Aorta (tissue), 5 donors: ENCODE measurements at places on chromosomes 6 and 20. TPM values are rescaled to one million over a fixed set of nuclear protein-coding genes. Genes with fewer than 3 reads are reported as not detected.

Gene ETV7
- 2.2 TPM for total RNA-seq

Gene NKAIN4
- not detected for total RNA-seq

Gene RIPOR2
- 9.7 TPM for total RNA-seq

Gene PPDPF
- total RNA-seq, result 176 TPM

Gene LHFPL5
- total RNA-seq, result not detected

Gene OSER1
- total RNA-seq, result 34.2 TPM

Gene C20orf141
- not detected for total RNA-seq

Gene HSF2
- 11.4 TPM for total RNA-seq

Gene PKIB
- 1.8 TPM for total RNA-seq

Gene GABBR1
- total RNA-seq, result 126 TPM
